NCI-H1092 (cell line): ENCODE measurements at places on chromosomes 1 and 21.

- DNase-seq: peak; percentile 54
These were observed 20.8 kb upstream of the LAPTM5 start for GRCh38 chr1:30778154-30778978.

DNA sequence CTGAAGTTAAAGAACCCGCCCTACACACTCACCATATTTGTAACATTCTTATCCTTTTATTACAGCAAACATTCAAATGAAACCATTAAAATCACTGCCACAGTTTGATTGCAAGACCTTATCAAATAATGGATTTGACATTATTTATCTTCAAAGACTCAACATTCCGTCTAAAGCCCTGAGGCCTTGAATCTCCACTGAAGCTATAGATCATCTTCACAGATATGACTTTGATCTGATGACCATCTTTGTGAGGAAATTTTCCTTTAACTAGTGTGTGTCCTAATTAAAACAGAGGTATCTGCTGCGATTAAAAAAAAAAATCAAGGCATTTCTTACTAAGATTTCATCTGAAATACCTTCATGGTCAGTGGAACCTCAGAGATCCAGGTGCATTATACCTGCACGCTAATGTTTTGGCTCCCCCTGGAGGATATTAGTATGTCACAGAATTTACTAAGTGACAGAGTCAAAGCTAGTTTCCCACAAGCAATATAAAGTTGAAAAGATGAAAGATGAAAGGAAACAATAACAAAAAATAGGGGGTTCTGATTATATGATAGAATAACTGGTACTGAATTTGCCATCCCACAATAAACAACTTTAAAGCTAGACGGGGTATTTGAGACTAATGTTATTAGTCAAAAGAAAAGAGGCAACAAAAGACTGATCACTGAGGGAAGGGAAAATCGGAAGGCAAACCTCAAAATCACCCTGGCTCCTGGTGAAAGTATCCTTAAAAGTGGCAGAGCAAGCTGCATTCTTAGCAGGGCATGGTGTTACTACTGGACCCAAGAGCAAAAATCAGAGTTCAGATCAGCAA, 923.4 kb downstream of the NCAM2 start:
- peak; percentile 3 for DNase-seq

- no peak for DNase-seq
These were observed 14.0 kb upstream of the PKP1 start for GRCh38 chr1:201269281-201269680.

GRCh38 chr1:212858461-212859265, 588 bp downstream of the FLVCR1 start:
- no peak for DNase-seq

- no peak for DNase-seq
These were observed 225.7 kb upstream of the KCNK2 start for GRCh38 chr1:214856843-214857242.

DNA sequence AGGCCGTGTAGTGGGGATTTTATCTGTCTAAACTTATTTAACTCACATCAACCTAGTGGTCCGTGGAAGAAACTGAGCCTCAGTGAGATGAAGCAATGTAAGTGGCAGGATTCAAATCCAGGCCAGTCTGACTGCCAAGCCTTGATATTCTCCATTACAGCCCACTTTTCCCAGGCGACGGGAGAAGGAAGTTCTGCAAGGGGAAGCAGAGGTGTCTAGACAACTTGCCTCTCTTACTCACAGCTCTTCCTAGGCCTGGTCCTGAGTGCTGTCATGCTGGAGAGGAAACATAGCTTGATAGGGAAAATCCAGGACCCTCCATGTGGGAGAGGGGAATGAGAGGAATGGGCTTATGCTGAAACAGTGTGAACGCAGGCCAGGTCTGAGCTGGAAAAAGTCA, 9.1 kb downstream of the CTSE start:
- no peak for DNase-seq

DNA sequence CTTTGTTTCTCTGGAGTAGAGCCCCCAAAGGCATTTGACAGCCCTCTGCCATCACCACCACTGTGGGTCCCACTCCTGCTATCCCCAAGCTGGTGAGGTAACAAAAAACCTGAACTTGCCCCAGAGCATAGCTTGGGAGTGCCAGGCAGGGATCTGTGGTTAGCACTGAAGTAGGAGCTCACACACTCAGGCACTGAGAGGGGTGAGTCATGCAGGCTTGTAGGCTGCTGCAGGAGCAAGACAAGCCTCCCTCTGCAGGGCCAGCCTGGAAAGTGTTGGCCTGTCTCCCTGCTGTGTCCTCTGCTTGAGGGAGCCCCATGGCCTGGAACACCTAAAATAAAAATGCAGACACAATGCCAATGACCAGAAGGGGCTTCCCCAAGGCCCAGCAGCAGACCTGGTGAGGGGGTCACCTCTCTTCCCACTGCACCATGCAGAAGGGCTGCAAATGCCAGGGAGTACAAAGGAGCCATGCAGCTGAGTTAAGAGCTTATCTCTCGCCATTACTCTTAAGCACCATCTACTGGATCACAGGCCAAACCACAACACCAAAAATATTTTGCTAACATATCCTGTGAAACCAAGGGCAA, 108.9 kb upstream of the POGK start:
- DNase-seq: no peak

DNA sequence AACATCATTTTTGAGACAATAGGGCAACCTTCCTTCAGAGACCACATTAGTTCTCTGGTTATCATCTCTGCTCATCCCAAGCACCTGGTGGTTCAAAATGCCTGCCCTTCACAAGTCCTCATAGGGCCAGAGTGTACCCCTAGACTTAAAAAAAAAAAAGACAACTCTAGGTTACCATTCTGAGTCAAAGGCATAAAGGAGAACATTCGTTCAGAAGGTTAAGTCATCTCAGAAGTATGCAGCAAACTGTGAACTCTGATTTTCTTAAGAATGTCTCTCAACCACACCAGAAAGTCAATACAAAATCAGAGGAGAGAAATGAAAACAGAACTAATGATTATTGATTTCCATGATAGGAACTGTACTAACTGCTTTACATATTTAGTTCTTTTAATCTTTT, 9.2 kb upstream of the BEND5 start:
- DNase-seq: no peak

GRCh38 chr1:89550995-89551394, 26.4 kb downstream of the LRRC8B start:
- no peak for DNase-seq

DNA sequence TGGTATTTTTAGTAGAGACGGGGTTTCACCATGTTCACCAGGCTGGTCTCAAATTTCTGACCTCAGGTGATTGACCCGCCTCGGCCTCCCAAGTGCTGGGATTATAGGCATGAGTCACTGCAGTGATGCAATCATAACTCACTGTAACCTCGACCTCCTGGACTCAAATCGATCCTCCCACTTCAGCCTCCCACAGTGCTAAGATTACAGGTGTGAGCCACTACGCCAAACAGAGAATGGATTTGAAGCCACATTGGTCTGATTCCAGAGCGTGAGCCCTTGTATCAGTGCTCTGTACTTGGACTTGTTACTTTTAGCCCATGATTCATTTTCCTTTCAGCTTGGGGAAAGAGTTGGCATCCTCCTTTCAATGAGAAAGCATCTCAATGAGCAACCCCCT, 14.9 kb upstream of the ZNF683 start:
- no peak for DNase-seq

GRCh38 chr1:31581821-31582810, 5.8 kb downstream of the TINAGL1 start:
- DNase-seq: no peak

- DNase-seq: no peak
These were observed 123.3 kb downstream of the HMCN1 start for GRCh38 chr1:185857442-185857841.

DNA sequence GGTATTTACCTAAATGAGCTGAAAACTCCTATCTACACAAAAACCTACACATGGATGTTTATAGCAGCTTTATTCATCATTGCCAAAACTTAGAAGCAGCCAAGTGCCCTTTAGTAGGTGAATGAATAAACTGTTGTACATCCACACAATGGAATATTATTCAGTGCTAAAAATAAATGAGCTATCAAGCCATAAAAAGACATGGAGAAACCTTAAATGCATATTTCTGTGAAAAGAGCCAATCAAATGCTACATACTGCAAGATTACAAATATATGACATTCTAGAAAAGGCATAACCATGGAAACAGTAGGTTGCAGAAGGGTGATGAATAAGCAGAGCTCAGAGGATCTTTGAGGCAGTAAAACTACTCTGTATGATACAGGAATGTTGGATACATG, 23.3 kb downstream of the ABCB10 start:
- DNase-seq: no peak
